ENCODE measurements at places on chromosomes 7 and 10.
A peak's percentile ranks its signal among the peaks of the same experiment; 100 is the strongest.

DNA sequence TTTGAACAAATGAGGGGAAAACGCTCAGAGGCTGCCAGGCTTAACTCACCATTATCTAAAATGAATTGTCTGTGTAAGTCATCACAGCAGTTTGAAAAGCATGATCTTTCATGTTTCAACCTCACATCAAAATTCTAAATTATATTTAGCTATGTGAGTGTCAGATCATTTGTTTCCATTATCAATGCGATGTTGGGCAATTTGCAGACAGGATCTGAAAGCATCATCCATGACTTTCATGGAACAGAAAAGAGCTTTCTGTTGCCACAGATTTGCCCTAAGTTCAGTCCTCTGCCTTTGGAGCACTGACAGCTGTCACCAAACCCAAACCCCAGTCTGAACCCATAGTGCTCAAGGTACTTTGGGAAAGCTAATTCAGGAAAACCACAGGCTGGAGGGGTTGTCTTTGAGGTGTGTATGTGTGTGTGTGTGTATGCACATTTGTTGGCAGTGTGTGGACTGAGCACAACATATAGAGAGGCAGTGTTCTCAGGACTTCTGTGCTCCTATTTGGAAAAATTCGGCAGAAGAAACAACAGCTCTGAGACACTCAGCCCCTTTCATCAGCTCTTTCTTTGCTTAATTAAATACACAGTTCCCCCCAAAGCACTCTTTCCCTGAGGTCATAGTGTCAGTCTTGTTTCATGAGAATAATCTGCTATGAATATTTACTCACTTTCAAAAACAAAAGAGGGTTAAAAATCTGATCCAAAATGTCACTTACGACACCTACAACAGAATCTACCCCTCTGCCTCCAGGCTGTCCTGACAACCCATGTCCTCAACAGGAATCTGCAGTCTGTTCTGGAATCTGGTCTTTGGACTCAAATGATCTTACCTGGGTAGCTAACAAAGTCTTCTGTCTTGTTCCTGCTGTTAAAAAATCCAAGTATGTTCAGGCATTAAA, 188.5 kb upstream of the KLF14 start:
- no peak for DNase-seq

GRCh38 chr7:16261654-16262053, 159.7 kb downstream of the CRPPA start:
- DNase-seq: no peak

DNA sequence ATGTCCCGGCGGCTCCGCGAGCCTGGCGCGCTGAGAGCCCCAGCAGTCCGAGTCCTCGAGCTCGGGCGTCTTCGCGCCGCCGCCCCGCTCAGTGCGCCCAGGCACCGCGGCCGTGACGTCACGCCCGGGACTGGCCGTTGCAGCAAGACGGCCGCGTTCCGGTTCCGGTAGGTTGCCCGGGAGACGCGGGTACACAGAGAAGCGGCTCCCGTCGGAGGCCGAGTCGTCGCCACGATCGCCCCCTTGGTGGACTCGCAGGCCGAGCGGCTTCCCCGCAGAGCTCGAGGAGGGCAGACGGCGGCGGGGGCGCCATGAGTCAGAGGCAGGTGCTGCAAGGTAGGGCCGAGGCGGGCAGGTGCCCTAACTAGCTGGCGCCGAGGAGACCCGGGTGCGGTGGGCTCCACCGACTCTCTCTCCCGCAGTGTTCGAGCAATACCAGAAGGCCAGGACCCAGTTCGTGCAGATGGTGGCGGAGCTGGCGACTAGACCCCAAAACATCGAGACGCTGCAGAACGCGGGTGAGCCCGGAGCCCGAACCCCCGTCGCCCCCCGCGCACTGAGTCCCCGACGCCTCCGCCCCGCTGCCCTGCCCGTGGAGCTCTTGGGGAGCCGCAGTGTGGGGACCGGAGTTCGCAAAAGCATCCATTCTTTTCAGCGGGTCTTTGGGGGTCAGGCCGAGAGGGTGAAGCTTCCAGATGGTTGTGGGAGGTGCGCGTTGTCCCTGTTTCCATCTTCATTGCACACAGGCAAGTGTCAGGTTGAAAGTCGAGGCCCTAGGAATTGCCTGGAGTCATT, at the start of gene SPAG6:
Gene SPAG6, plus strand, starts transcription at position 196 of the 795 bp plus-strand sequence. Its CDS starts 116 bp downstream, at position 312.
- DNase-seq: no peak

DNA sequence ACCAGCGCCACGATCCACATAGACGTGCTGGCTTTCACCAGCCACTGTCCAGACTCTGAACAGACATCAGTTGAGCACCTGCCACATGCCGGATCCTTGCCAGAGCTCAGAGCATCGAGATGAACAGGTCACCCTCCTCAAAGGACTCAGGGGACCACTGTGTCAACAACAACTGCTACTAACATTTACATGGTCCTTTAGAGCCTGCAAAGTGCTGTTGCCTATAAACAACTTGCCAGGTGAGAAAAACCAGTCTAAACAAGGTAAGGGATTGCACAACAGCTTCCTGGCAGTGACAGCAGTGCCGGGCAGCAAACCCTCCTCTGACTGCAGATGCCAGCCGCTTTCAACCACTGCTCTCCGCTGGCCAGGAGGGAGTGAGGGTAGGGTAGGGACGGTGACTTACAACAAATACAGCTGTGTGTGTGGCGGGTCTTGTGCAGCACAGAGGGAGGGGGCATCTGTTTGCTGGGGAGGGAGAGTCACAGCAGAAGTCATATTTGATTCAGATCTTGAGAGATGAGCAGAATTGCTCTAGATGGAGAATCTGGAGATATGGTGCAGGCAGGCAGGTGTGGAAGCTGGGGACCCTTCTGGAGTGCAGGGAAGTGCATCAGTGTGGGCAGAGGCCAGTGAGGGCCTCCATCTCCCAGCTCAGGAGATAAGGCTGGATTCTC, 32.8 kb upstream of the RHEB start:
- no peak for DNase-seq

GRCh38 chr10:27620430-27621397, 116.6 kb downstream of the RAB18 start:
- DNase-seq: no peak

DNA sequence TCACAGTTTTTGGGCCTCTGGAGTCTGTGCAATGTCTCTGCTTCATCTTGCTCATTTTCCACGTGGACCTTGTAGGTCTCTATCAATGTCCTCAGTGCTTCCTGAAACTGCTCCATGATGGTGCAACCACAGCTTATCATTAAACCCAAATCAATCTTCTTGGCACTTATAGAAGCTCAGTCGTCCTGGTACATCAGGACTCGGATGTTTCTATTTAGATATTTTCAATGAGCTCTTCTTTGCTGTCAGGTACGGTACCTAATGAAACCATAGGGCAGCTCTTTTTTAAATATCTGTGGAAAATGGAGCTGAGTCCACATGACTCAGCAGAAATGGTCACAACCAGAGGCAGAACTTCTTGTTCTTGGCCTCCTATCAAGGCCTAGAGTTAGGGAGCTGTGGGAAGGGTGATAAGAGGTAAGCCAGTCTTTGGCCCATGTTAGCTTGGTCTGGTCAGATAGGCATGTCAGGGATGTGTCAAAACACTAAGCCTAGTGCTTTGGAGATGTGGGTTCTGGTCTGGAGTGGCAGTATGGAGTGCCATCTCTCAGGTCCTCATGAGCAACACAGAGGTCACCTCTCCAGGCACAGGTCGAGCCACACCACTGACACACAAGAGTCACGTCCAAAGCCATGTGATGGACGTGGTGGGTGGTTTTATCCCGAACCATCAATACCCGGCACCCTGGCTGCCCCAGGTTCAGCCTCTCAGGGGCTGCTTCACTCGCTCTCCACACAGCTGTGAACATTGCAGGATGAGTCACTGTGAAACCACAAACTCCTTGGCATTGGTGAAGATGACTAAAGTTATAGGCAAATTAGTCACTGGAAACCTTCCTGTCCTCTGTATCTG, 87.0 kb downstream of the TBXAS1 start:
- DNase-seq: peak; percentile 21

DNA sequence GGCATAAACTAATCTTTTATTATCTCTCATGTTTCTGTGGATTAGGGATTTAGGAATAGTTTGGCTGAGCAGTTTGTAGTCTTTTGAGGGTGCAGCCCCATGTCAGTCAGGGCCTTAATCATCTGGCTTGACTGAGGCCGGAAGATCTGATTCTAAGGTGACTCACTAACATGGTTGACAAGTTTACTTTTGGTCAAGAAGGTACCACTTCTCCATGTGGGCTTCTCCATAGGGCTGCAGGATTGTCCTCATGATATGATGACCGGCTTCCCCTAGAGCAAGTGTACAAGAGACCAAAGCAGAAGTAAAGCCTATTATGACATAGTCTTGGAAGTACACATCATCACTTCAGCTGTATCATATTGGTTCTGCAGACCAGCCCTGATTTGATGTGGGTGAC, 45.9 kb upstream of the OIT3 start:
- no peak for DNase-seq

- no peak for DNase-seq
Measured at GRCh38 chr10:47056247-47056510, 145.0 kb downstream of the PTPN20 start.

DNA sequence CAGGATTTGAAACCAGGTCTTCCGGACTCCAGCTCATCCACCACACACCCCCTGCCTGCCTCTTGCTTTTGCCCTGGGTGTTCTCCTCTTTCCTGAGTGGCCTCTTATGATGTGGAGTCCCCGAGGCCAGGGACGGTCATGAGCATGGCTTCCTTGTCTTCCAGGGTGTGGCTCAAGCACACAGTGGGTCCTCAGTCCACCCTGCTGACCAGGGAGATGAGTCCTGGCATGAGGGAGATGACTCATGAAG, 32.8 kb downstream of the DNAJB12 start:
- DNase-seq: no peak

GRCh38 chr10:132521041-132521465, 16.5 kb upstream of the INPP5A start:
- DNase-seq: no peak
